ENCODE measurements at places on chromosomes 11 and 22.

GRCh38 chr11:94934362-94934761 is 39.0 kb downstream of the CWC15 start:
- DNase-seq = no peak

DNA sequence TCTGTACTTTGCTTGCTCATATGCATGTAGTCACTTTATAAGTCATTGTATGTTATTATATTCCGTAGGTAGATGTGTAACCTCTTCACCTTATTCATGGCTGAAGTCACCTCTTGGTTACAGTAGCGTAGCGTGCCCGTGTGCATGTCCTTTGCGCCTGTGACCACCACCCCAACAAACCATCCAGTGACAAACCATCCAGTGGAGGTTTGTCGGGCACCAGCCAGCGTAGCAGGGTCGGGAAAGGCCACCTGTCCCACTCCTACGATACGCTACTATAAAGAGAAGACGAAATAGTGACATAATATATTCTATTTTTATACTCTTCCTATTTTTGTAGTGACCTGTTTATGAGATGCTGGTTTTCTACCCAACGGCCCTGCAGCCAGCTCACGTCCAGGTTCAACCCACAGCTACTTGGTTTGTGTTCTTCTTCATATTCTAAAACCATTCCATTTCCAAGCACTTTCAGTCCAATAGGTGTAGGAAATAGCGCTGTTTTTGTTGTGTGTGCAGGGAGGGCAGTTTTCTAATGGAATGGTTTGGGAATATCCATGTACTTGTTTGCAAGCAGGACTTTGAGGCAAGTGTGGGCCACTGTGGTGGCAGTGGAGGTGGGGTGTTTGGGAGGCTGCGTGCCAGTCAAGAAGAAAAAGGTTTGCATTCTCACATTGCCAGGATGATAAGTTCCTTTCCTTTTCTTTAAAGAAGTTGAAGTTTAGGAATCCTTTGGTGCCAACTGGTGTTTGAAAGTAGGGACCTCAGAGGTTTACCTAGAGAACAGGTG is 11.1 kb downstream of the CCND1 start:
- DNase-seq = no peak

GRCh38 chr22:30426388-30427353 is 1.1 kb downstream of the MTFP1 start:
- DNase-seq = peak; percentile 86

GRCh38 chr11:36326524-36327419 is 30.7 kb downstream of the PRR5L start:
- DNase-seq = no peak

- no peak for DNase-seq
Measured at GRCh38 chr22:50672471-50673230, at the start of gene SHANK3. Gene SHANK3 (plus strand): TSS chr22:50672823.

GRCh38 chr11:86167499-86168164 is 76.9 kb upstream of the EED start:
- DNase-seq = no peak

DNA sequence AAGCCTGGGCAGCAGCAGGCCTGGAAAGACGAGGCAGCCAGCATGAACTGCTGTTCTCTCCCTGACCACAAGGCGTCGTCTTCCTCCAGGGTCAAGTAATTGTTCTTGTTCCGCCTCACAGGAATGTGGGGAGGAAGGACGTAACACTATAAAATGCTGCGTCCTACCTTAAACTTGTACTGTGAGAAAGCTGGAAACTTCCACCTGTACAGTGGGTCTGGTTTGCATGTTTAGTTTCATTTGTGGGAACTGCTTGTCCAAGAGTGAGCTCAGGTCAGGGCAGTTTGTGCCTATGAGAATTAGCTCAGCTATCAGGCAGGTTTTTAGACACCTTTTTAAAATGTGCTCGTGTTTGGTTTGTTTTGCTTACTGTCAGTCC is 55.2 kb downstream of the PANX1 start:
- DNase-seq = peak; percentile 16

DNA sequence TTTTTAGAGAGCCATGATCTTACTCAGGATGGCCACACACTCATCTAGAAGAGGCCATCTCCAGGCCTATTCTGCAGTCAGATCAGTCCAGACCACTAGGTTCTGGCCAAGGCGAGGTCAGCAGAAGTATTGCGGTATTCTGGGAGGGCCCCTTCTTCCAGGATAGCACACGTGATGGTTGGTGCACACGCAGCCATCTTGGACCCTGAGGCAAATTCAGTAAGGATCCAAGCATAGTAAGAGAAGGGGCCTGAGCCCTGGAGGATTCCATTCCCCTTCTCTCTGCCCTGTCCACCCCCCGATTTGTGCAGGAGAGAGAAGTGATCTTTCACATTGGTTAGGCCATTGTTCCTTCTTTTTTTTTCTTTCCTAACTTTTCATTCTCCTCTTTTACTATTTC is 957.9 kb downstream of the BRD1 start:
- DNase-seq = no peak

GRCh38 chr22:39797528-39798147 is 95.9 kb downstream of the ENTHD1 start:
- no peak for DNase-seq

DNA sequence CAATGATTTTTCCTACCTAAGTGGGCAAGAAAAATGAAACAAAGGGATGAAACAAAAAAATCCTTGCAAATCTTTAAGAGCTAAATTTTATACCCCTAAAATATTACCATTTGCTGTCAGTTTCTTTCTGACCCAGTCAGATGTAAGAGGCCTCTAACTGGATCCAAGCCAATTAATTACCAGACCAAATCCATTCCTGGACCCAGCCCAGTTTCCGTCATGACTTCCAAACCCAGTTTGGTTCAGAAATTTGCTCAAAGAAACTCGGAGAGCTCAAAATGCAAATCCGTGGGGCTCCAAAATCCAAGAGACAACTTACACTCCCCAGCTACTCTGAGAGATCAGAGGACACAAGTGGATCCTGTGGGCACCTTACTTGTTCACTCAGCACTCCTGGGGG is 46.8 kb downstream of the TRIM44 start:
- no peak for DNase-seq

DNA sequence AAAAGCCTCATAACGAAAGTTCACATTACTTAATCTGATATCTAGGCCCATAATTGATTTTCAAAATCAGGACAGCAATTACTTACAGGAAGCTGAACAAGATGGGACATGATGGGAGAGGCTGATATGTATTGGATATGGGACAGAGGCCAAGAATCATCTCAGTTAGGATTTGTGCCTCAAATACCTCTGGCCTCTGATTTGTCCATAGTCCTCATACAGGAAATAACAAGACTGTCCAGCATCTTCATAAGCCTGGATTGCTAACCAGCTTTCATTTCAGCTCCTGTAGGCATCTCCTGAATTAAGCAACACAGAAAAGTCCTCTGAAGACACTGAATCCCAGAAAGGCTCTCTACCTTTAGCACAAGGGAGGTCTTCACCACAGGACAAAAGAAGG is 4.3 kb upstream of the MRGPRX4 start:
- no peak for DNase-seq

DNA sequence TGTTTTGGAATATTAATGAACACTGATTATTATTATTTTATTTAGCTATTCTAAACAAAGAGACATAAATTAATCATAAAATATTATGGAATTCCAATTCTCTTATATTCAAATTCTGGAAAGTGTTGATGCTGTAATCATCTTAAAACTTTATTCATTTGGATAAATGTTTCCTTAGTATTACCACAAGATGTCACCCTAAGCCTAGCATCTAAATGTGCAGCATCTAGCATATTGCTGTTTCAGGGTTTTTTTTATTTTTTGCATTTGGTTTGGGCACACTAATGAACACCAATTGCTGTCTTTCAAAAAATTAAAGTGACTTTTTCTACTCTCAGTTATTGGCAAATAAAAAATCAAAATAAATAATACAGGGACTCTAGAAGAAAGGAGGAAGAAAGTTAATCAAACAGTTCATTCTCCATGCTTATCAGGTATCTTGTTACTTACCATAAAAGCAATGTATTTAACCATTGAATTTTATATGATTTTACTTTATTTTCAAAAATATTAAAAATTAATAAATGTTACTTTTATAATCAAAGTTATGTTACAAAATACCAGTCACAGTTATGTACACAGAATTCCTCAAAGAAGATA is 31.8 kb downstream of the DLG2 start:
- DNase-seq = peak; percentile 48

DNA sequence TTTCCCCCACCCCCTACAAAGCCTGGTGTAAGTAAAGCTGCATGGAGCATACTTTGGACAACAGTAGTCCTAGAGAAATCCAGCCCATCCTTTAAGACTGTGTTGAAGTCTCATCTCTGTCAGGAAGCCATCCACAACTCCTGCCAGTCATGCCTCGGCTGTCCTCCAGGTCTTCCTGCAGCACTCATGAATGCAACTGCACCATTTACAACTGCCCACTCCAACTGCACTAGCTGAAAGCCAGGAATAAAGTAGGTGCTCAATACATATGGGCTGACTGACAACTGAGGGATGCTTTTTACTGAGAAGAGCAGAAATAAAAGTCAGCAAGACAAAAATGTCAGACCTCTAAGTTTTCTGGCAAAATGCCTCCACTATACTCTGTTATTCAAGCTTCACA is 27.4 kb downstream of the IL18BP start:
- DNase-seq = no peak

DNA sequence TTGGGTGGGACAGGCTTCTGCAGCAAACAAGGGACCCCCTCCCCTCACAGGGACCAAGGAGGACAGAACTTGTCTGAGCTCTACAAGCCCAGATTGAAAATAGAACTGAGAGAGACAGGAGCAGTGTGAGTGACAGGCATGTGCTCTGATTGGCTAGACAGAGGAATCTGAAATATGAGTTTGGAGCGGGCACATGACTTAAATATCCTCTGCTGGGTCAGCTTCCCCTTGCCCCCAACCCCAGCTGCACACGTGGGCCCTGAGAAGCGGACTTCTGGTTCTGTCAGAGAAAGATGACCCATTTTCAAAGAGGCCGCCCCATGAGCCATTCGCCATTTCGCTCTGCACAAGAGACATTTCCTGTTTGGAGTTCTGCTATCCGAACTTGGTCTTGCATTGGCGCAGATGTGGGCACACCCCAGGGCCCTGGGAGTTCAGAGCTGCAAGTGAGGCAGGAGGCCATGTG is 5.3 kb downstream of the TUBA8 start:
- no peak for DNase-seq

GRCh38 chr22:47919893-47920292 is 1157.4 kb downstream of the TBC1D22A start:
- no peak for DNase-seq

DNA sequence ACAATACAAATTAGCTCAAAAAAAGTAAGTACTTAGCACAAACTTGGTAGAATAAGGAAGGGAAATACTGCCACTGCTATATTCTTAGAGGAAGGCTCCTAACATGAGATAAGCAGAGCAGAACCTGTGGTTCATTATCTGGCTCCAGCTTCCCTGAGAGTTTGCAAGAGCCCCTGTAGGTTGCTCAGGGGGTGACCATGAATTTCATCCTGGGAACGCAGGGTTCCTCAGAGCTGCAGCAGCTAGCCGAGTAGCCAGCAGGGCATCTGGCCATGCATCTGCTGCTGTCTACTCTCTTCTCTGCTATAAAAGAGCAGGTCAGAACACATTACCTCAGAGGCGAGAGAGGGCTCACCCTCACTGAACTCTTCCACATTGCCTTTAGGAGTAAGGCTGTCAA is 67.3 kb downstream of the TRPC6 start:
- DNase-seq = no peak

- DNase-seq = peak; percentile 14
Measured at GRCh38 chr11:64489831-64490441, 101.1 kb upstream of the SLC22A12 start.

GRCh38 chr11:113261709-113262475 is 52.5 kb upstream of the TTC12 start:
- DNase-seq = no peak

GRCh38 chr11:74951226-74951625 is 2.2 kb downstream of the SPCS2 start:
- no peak for DNase-seq

DNA sequence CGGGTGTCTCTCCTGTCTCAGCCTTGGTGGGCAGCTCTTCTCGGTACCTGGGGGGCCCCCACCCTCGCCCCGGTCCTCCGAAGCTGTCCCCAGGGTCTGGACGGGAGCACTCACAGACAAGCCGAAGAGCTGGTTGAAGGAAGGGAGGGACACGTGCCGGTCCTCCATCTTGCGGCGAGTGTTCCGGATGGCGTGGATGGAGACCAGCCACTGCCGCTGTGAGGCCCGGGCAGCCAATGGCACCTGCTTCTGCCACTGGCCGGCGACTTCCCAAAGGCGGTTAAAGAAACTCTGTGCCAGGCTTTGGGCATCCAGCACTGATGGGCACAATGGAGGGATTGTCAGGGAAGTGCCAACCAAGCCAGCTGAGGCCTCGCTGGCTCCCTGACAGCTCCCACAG is 18.7 kb downstream of the PPM1F start:
- DNase-seq = no peak

GRCh38 chr11:70402016-70402415 is 3.7 kb downstream of the CTTN start:
- DNase-seq = no peak

- DNase-seq = no peak
Measured at GRCh38 chr11:2584434-2584811, 115.4 kb downstream of the KCNQ1OT1 start.

GRCh38 chr11:61555051-61555969 is 25.6 kb downstream of the SYT7 start:
- no peak for DNase-seq

DNA sequence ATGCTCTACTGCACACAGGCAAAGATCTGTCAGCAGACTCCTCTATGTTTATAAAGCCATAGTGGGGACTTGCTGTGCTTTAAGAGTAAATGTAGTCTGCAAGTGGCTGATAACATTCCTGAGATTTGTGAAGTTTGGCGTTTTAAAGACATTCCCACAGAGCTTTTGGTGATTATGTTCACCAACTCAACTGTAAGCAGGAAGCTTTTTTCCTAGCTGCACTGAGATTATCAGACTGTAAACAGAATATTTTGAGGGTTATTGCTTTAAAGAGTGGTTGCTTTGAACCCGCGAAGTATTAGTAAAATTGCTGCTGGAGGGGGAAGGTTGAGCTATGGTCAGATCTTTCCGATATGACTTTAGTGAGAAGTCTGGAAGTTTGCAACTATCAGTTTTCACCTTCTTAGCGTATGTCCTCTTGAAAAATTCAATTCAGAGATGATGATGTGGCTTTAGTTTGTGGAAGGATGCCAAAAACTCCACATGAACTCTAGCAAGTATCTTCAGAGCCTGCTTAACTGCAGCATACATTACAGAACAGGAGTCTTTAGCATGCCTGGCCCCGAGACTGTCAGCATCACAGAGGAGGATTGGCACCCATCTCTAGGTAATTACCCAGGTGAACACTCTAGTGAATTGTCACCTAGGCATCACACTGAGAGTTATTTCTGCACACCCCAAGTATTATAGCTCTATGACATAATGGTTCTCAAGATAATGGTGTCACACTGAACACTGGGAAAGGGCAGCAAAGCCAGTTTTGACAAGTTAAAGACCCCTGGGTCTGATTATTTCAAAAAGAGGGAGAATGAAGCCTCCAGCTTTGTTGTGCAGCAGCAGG is 89.9 kb downstream of the MTNR1B start:
- DNase-seq = no peak

All from CD4-positive, alpha-beta T cell treated with Interleukin-15 for 4 hours (primary cell).